ENCODE measurements at places on chromosomes 1 and 21. TPM values are rescaled to one million over a fixed set of nuclear protein-coding genes. Genes with fewer than 3 reads are reported as not detected.
A peak's percentile ranks its signal among the peaks of the same experiment; 100 is the strongest.

ARMH1 gene
- 1.0 TPM for total RNA-seq

MROH7 gene
- 4.8 TPM for total RNA-seq

- DNase-seq = no peak
Observed at GRCh38 chr1:184672013-184672726, 82.5 kb downstream of the EDEM3 start.

CHRM3 gene
- 1.4 TPM for total RNA-seq

- no peak for DNase-seq
Observed at GRCh38 chr1:231625975-231626534, 535 bp upstream of the DISC1 start.

MFAP2 gene
- total RNA-seq = 52.1 TPM

GRCh38 chr21:29172282-29172681 is 41.8 kb downstream of the MAP3K7CL start:
- no peak for DNase-seq

PIAS3 gene
- 28.6 TPM for total RNA-seq

DNA sequence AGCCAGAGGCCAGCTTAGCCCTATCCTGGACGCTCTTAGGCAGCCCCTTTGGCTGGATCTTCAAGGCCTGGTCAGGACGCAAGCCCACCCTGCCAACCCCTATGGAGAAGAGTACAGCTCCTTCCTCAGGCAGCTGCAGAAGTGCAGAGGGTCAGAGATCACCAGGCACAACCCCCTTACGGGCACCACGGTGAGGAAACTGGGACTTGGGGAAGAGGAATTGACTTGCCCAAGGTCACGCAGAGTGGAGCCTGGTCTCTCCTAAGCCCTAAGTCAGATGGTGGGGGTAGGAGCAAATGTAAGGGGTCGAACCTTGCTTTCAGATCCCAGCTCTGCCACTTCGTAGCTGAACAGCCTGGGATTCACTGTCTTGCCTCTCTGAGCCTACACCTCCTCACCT is 3.7 kb downstream of the E2F2 start:
- no peak for DNase-seq

ANXA9 gene
- total RNA-seq = 0.19 TPM

GRCh38 chr1:205480349-205480985 is 24.0 kb upstream of the CDK18 start:
- DNase-seq = no peak

DNA sequence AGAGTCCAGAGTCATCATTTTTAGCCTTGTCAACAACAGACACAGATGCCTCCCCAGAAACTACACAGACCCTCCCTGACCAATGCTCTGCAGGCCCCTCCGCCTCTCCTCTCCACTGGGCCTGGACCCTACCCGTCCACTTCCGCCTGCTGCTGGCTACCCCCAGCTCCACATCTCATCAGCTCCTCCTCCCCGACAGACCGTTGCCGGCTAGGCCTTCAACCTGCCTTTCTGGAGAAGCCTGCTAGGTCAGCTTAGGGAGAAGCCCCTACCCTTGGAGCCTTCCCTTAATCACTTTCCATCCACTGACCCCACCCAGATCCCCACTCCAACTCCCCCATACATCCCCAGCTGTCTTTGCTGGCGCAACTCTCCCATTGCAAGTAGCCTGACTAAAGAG is 1.4 kb downstream of the TRIM17 start:
- DNase-seq = peak; percentile 58

GRCh38 chr1:195898924-195899323 is 709.3 kb downstream of the KCNT2 start:
- no peak for DNase-seq

DNA sequence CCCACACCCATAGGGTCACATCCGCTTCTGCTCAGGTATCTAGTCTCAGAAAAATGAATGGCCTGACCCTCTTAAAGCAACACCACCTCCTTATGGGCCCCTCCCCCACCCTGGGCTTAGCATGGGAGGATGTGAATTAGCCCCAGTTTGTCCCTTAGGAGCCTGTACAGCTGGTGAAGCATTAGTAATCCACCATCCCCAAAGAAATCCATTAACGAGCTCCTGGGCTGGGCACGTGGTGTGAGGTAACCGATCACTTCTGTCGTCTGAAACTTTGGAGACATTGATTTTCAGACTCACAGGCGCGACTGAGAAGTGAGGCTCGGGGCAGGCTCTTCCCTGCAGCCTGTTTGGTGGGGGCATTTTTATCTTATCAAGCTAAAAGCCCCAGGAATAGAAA is 10.5 kb downstream of the RASSF5 start:
- peak; percentile 29 for DNase-seq

- no peak for DNase-seq
Observed at GRCh38 chr1:77850082-77850481, 38.3 kb upstream of the NEXN start.

- DNase-seq = no peak
Observed at GRCh38 chr1:185936641-185937040, 202.4 kb downstream of the HMCN1 start.

DNA sequence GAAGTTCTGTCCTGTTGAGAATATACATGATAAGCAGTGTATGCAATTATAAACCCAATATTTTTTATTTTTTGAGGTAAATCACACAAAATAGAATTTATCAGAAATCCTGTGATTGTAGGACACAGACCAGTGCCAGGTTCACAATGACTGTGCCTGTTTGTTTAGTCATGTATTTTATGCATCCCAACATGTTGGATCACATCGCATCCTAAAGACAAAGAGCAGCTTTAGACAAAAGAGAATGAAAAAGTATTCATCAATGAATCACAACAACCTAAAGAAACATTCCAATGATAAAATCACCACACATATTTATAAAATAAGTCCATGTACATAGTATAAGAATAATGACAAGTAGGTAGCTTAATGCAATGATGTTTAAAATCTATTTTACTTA is 53.2 kb upstream of the LRRC8D start:
- no peak for DNase-seq

Measured in posterior vena cava (tissue), 2 donors.